ENCODE measurements at places on chromosomes 7 and 10. TPM values are rescaled to one million over a fixed set of nuclear protein-coding genes. Genes with fewer than 3 reads are reported as not detected.

DNA sequence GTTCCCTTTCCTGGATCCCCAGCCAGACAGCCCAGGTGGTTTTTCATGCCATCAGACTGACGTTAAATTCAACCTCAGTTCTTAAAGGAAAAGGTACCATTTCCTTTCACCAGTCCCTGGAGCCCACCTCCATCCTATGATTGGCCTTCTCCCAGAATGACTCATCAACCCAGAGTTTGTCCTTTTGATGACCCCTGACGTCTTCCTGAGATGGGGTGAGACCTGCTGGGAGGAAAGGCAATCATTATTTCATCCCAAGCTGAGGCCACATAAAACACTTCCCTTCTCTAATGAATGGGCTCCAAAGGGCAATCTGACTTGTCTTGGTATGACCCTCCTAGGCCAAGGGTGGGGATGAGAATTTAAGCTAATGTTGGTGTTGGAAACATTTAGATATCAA is 750.7 kb downstream of the SUGCT start:
- no peak for DNase-seq

DNA sequence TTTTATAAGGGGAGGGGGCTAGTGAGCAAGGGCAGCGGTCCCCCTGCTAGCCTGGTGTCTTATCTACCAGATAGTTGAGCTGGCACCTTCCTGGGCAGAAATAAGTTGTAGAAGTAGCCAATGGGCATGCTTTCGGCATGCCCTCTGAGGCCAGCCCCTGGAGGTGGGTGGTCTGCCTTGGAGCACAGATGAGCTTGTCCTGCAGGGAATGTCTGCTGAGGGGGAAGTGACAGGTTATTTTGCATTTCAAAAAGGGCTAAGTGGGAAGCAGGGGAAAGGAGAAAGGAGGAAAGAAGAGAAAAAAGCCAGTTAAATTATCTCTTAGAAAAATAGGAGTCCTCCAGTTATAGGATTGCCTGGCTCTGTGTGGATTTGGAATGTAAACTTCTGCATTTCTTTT is 88.9 kb downstream of the GPR26 start:
- no peak for DNase-seq

DNA sequence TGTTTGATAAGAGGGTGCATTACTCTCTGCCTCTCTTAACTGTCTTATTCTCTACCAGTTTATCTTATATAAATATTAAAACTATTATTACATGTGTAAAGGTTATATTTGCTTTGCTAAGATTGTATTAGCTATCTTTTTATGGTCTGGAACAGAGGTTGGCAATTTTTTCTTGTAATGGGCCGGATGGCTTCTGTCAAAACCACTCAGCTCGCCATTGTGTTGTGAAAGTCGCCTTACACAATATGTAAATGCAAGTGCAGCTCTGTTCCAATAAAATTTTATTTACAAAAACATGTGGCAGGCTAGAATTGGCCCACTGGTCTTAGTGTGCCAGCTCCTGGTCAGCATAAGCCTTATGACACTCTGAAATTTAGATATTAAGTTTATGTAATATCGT is 185.8 kb downstream of the SDK1 start:
- no peak for DNase-seq

- no peak for DNase-seq
Measured at GRCh38 chr7:25864511-25864910, 287.5 kb upstream of the NFE2L3 start.

Gene FGFBP3
- total RNA-seq: 0.53 TPM

Gene VSIR
- 2.6 TPM for total RNA-seq

Gene CALY
- total RNA-seq: not detected

- no peak for DNase-seq
Measured at GRCh38 chr10:115436999-115437398, 343.8 kb downstream of the ATRNL1 start.

DNA sequence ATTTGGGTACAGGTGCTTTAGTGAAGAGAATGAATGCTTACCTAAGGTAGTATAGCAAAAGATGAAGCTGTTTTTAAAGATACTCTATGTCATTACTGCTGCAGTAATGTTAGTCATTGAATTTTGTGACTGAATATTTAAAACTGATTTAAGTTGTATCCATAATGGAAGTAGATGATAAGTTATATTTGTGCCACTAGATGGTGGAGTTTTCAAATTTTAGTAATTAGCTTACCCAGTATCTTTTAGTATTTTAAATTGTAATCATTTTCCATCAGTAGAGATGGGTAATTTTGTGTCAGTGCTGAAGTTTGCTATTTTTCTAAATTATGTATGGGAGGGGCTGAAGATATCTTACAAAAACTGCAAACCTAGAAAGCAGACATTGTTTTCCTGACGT is 25.2 kb downstream of the HBP1 start:
- DNase-seq: no peak

GRCh38 chr10:92463582-92463981 is 110.3 kb downstream of the IDE start:
- DNase-seq: no peak

DNA sequence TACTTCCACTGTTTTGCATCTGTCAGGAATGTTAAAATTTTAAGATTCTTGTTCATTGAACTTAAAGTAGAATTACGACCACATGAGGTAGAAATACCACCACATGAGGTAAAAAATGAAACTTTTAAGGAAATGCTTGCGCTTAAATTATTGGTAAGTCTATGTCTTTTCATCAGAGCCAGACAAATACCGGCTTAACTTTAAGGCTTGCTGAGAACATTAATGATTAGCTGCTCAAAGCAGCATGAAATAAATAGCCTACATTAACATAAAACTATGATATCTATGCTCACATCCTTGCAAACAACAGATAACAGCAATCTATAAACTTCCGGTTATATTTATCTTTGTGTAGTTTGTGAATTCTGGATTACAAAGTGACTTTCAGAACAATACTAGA is 26.9 kb upstream of the SCIN start:
- DNase-seq: no peak

GRCh38 chr7:158388072-158388471 is 199.6 kb downstream of the PTPRN2 start:
- no peak for DNase-seq

Gene ACBD7
- 8.9 TPM for total RNA-seq

Gene ACSL5
- total RNA-seq: not detected

Gene ARID5B
- total RNA-seq: 10.5 TPM

Gene POR
- total RNA-seq: 106 TPM

DNA sequence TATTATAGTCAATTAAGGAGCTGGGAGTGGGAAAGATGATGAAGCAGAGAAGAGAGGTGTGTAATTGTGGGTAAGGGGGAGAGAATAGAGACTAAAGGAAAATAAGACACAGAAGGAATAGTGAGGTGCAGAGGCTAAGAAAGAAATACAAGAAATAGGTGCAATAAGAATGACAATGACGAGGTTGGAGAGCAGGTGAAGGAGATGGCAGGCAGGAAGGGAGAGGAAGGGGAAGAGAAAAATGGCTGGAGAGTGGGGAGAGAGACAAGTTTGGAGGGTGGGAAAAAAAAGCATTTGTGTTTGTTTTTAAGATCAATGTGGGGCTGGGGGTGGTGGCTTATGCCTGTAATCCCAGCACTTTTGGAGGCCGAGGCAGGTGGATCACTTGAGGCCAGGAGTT is 27.6 kb upstream of the MKLN1 start:
- DNase-seq: no peak

DNA sequence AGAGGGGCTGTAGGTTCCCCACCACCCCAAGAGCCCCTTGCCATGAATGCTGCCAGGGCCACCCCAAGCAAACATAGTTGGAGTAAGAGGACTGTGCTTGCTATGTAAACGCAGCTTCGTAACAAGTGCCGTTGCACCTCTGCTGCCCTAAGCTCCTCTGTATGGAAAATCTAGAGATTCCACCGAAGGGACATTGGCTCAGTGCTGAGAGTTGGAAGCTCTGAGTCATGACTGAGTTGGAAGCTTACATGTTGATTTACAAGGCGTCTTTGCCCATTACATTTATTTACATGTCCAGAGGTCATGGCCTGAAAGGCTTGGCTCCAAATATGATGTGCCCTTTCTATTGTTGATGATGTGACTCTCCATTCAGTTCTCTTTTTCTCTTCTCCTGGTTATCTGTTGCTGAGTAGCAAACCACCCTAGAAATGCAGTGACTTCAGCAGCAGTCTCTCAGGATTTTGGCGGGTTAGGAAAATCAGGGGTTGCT is 233.1 kb upstream of the TCF7L2 start:
- DNase-seq: no peak

Gene ZC3HAV1L
- 57.1 TPM for total RNA-seq

- DNase-seq: no peak
Measured at GRCh38 chr7:82286096-82286797, 157.3 kb downstream of the CACNA2D1 start.

GRCh38 chr10:99872367-99873162 is 90.1 kb downstream of the ABCC2 start:
- DNase-seq: peak; percentile 26

DNA sequence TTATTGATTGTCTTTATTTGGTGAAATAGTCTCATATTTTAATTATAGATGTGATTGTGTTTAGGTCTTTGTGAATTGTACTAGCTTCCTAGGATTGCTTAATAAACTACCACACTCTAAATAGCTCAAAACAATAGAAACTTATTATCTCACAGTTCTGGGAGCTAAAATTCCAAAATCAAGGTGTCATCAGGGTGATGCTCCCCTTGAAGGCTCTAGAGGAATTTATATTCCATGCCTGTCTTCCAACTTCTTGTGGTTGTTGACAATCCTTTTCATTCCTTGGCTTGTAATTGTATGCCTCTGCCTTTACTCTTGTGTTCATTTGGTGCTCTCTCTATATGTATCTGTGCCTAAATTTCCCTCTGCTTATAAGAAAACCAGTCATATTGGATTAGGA is 155.3 kb upstream of the AKR1E2 start:
- no peak for DNase-seq

GRCh38 chr7:32871624-32872371 is 19.8 kb downstream of the KBTBD2 start:
- no peak for DNase-seq

GRCh38 chr7:153934048-153934447 is 118.2 kb upstream of the DPP6 start:
- no peak for DNase-seq

DNA sequence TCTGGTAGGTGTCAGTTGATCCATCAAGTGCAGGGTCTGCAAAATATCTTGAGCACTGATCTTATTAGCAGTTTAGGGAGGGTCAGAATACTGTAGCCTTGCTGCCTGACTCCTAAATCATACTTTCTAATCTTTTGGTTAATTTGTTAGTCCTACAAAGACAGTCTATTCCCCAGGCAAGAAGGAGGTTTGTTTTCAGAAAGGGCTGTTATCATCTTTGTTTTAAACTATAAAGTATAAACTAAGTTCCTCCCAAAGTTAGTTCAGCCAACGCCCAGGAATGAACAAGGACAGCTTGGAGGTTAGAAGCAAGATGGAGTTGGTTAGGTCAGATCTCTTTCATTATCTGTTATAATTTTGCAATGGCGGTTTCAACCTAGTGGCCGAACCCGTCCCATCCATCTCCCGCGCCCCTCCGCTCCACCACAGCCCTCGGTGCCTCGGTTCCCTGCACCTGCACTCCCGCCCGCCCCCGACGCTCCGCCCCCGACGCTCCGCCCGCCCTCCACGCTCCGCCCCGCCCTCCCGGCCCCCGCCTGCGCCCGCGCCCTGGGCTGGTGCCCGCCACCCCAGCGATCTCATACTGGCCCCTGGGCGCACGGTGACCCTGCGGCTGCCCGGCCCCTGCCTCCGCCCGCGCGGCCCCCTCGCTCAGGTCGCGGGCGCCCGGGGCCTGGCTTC is at the start of gene ADCK2:
Gene ADCK2 (plus strand): TSS at position 564 of the 681 bp plus-strand sequence. CDS start 386 bp downstream, outside the sequence.
- DNase-seq: peak; percentile 62

- no peak for DNase-seq
Measured at GRCh38 chr10:72162978-72163377, 52.8 kb upstream of the ANAPC16 start.

Measured in SJCRH30 (cell line).